ENCODE measurements at places on chromosomes 1 and 21.
A peak's percentile ranks its signal among the peaks of the same experiment; 100 is the strongest.

GRCh38 chr1:32966900-32967299 is 2.3 kb upstream of the RNF19B start:
- no peak for DNase-seq

DNA sequence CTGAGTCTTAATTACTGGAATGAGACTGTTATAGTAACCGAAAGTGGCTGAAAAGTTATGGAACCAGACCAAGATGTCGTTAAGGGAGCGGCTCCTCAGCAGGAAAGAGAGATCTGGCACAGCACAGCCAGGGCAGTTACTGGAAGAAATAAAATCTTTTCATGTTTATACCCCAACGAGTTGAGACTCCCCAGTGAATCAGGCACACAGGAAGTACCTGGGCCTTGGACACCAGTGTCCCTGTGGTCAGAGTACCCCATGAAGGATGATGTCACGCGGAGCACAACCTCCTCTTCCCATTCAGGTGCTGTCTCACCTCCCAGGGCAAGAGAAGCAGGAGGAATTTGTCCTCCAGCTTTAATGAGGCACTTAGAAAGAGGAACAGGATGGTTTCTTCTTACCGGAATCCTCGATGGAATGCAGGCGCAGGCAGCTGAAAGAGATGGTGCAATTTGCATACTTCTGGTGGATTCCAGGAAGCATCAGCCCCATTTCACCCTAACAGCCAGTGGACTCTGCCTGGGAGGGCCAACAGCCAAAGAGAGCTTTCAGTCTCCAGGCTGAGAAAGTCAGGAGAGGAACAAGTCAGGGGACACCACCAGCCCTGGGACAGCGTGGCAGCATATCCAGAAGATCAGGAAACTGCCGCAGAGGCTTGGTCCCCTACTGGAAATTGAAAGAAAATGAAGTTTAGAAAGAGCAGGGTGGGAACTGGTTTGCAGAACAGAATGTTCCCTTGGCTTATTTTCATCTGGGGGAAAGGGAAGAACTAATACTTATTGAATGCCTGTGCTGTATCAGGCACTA is 35.9 kb upstream of the CTTNBP2NL start:
- DNase-seq, result no peak

- no peak for DNase-seq
Observed at GRCh38 chr1:201791779-201792173, 37.2 kb upstream of the IPO9 start.

GRCh38 chr21:21606041-21606440 is 607.8 kb downstream of the NCAM2 start:
- no peak for DNase-seq

DNA sequence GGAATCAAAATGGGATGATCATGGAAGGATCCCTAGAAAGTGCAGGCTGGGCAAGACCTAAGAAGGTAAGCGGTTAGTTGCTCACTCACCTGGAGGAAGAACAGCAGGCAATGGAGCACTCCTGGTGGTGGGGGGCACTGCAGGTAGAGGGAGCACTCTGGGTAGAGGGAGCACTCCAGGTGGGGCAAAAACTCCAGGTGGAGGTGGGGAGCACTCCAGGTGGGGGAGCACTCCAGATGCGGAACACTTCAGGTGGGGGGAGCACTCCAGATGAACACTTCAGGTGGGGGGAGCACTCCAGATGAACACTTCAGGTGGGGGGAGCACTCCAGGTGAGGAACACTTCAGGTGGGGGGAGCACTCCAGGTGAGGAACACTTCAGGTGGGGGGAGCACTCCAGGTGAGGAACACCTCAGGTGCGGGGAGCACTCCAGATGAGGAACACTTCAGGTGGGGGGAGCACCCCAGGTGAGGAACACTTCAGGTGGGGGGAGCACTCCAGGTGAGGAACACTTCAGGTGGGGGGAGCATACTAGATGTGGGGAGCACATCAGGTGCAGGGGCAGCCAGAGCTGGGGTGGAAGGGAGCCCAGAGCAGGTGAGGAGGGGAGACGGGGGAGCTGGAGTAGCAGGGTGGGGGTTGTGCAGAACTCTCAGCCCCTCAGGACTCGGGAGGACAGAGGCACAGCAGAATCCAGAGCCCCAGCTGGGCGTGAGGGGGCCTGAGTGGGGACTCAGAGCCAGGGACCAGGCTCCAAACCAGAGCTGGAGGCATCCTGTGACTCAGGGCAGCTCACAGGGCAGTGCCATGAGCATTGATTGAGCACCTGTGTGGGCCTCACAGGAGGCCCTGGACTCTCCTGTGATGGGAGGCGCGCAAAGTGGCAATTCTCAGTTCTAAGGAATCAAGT is 37.7 kb upstream of the COL6A1 start:
- no peak for DNase-seq

- DNase-seq, result no peak
Observed at GRCh38 chr1:7638078-7638477, 133.0 kb upstream of the VAMP3 start.

DNA sequence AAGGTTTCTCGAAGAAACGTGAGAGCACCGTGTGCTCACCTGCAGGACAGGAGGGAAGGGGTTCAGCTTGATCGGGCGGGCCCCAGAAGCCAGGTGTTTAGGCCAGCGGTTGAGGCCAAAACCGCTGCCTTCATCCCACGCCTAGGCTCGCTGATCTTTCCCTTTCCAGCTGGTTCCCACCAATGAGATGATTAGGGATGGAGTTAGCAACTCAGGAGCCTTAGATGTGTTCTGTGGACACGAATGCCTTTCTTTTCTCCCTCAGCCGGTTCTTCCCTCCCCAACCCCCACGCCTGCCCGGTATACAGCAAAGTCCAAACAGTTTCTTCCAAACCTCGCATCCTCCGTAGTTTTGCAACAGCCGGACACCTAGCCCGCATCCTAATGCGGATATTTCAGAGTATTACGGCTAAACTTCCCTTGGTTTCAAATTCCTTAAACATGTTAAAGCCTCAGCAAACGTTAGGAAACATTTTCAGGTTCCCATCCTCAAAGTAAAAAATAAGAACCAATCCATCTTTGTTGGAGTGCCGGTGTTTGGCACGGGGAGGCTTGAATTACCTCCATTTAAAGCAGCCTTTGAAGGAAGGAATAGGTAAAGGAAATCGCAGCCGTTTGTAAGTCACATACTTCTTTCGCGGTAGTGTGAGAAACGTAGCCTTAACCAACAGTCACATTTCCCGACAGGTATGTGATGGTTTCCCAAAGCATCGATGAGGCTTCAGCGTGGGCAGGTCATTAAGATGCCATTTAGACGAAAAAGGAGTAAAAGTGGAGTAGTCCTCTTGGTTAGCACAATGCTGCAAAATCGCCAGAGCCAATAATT is 1.1 kb downstream of the LRRC8C start:
- DNase-seq, result peak; percentile 58

DNA sequence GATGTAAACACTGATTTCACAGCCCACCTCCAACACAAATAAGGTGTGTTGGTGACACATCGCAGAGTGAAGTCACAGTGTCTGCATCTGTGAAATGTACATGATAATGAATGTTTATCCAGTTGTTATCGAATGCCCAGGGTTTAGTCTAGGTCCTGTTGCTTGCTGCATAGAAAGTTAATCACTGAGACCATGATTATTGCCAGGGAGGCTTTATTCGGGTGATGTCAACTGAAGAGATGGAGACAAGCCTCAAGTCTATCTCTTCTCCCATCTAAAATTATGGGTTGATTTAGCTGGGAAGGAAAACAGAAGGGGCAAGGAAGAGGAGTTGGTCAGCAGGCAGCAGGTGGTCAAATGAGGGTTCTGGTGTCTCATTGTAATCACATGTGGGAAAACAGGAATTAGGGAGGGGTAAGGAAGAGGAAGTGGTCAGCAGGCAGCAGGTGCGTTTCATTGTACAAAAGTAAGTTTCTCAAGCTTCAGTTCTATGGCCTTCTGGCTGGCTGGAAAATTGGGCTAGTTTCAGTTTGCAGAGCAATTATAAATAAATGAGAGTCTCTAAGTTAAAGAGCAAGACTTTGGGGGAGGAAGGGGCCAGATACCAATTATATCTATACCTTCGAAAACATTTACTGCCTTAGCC is 146.3 kb upstream of the DNAH14 start:
- DNase-seq, result no peak

DNA sequence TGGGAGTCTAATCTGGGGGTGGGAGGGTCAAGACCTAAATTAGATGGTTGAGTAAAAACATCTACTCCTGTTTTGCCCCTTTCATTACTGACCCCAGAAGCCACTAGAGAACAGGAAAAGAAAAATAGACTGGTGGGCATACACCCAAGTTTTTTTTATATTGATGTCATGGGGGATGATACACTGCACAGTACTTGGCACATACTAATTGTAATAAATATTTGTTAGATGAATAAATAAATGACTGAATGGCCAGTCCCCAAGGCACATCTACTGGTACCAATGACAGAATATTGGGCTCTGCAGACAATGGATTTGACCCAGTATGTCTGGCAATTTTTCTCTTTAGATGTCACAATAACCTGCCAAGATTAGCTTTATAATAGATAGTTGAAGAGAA is 36.8 kb upstream of the PTBP2 start:
- DNase-seq, result no peak

- DNase-seq, result no peak
Observed at GRCh38 chr1:109984190-109984455, 442 bp upstream of the AHCYL1 start.

DNA sequence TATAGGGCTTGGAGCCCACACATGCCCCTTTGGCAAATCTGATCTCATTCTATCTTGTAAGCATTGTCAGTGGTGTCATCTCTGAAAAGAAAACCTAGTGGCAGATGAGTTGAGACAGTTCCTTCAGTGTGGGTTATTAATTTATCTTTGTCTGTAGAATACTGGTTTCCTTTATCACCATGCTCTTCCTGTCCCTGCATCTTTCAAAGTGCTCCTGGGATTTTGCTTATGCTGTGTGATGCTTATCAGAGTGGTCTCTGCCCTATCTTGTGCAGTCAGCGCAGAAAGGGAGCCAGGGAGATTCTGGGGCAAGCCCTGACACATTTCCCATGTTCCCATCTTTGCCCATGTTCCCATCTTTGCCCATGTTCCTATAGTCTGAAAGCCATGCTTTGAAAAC is 402.9 kb downstream of the RWDD3 start:
- DNase-seq, result no peak

GRCh38 chr1:167775178-167775577 is 53.4 kb downstream of the MPZL1 start:
- peak; percentile 27 for DNase-seq

DNA sequence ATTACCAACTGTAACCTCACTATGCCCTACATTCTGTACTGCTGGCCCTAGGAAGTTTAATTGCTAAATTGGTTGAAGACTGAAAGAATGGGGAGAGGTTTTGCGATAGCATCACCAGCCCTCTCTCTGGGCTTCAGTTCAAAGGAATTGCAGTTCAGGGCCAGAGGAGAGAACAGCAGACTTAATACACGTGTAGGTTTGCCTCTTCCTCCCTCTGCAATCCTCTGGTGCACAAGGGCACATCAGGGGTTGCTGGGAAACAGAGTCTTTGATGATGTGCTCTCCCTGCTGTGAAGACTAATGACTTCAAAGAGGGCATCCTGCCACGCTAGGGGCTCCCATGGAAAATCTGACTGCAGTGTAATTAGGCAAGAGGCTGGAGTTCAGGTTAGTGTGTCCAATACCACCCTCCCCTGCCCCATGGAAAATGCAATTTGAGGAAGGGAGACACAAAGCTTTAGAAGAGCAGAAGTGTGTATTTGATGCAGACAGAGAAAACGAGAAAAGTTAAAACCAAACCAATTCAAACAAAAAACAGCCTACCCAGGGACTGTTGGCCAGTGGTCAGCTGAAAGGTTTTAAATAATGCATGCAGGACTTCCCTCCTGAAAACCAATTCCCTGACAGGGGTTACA is 167.9 kb downstream of the ASTN1 start:
- DNase-seq, result no peak

DNA sequence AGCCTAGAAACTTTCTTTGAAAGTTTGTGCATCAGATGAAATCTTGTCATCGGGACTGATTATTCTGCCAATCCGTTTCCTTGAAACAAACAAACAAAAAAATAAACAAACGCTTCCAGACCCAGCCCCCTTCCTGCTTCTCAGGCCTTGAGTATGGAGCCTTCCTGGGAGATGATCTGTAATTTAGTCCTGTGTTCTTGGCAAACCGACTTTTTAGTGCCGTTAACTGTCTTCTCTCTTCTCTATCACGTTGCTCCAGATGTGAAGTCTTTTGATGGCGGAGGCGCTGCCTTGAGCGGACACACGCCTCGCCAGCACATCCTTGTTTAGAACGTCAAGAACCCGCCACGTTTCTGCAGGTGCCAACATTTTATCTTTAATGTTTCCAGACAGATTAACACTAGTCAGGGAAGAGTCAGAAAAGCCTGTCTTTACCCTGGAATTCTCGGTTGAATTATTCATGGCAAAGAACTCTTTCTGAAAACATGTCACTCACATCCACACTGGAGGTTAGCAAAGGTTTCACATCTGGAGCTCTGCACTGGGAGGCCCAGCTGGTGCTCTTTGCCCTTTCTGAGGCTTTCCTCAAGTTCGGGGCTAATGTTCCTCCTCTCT is 265.7 kb upstream of the C1orf174 start:
- no peak for DNase-seq

GRCh38 chr1:235946571-235946981 is 79.9 kb upstream of the LYST start:
- DNase-seq, result no peak

DNA sequence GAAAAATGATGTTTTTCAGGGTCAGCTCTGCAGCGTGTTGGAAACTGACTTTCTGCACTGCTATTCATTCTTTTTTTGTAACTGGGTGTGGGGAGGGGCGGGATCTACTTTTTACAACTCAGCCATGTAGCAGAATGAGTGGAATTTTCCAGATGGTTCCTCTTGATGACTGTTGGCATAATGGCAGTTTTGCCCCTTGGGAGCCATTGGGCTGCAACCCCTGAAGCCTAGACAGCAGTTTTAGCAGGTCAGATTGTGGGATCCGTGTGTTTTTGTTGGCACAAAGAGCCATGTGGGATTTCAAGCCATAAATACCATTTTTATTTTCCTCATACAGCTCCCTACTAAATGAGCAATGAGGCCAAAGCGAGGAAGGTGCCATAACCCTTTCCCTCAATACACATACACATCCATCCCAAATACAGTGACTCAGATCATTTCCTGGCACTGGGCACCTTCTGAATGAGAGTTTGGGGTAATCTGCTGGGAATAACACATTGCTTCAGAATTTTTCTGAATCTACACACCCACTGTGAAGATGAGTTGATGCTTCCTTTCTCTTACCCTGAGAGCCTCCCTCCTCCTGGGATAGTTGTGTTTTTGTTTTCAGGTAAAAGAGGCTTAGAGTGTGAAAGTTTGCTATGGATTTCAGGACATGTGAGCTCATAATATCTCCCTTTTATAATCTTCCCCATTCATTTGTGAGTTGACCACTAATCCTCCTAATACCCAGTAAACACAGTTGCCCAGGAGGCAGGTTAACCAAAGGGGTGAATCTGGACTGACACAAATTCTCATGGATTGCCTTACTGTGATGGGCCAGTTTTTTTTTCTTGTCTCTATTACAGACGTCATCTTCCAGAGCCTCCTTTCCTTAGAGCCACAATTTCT is 13.1 kb downstream of the S100A10 start:
- no peak for DNase-seq
